ENCODE measurements at places on chromosomes 3 and 15. TPM values are rescaled to one million over a fixed set of nuclear protein-coding genes. Genes with fewer than 3 reads are reported as not detected.

GRCh38 chr15:35141743-35142471 is 56.8 kb upstream of the NANOGP8 start:
- H3K4me1 ChIP-seq: no peaks in the 10 kb centered on the region
- no peak overlapping the region for H3K4me3 ChIP-seq
- no peaks in the 10 kb centered on the region for H3K36me3 ChIP-seq
- H3K27ac ChIP-seq: no peak overlapping the region

- no peak overlapping the region for H3K27ac ChIP-seq
- no peak overlapping the region for H3K4me3 ChIP-seq
- no peaks in the 10 kb centered on the region for H3K36me3 ChIP-seq
- H3K27me3 ChIP-seq: no peaks in the 10 kb centered on the region
- H3K4me1 ChIP-seq: no peaks in the 10 kb centered on the region
These were observed 476.0 kb upstream of the TGFBR2 start for GRCh38 chr3:30130391-30130790.

WDR49 gene
- polyA plus RNA-seq: 0.21 TPM

TAGLN3 gene
- polyA plus RNA-seq: not detected

ADPRH gene
- 9.4 TPM for polyA plus RNA-seq
